ENCODE measurements at places on chromosomes 4 and X.

GRCh38 chr4:10069075-10069642 lies 47.4 kb downstream of the WDR1 start:
- no peak for DNase-seq

- no peak for DNase-seq
These were observed 2.2 kb downstream of the FUNDC2 start for GRCh38 chrX:155028877-155029291.

GRCh38 chr4:172919269-172919668 lies 249.3 kb upstream of the GALNT7 start:
- DNase-seq: no peak

GRCh38 chr4:135464311-135464710 lies 1262.7 kb upstream of the PABPC4L start:
- DNase-seq: no peak

DNA sequence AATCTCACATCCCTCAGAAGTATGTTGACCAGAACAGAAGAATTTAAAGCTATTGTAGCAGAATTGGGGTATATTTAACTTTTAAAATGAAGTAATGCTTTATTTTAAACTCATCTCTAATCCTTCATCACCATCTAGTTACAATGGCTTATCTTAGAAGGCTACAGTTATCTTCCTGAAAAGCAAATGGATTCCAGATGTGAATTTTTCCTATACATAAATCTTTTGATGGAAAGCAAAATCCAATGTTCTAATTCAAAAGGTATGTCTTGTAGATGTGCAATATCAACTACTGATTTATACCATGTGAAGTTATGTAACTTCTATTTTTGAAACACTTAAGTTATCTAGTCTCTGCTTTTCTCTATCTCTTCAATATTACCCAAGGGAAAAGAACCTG lies 47.6 kb downstream of the CCNG2 start:
- no peak for DNase-seq

GRCh38 chr4:55330241-55330640 lies 15.8 kb upstream of the SRD5A3 start:
- no peak for DNase-seq

DNA sequence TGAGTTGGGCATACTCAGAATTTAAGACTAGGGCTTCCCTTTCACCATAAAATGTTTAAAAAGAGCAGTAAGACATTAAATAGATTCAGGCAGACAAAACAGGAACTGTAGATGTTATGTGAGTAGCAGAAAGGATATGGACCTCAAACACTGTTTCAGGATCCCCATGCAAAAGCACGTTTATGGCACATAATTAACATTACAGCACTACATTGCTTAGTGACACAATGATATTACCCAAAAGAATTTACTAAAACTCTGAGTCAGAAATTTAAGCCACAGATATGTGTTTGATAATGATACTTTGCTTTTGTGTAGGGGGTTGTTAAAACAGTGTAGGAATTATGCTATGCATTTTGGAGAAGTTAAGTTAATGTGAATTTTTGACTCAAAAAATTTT lies 266.3 kb downstream of the PDGFC start:
- DNase-seq: no peak

- no peak for DNase-seq
These were observed 197.2 kb upstream of the VCX3A start for GRCh38 chrX:6732101-6732500.

Measured in stimulated activated CD8-positive, alpha-beta memory T cell treated with anti-CD3 and anti-CD28 coated beads, Interleukin-12 subunit alpha, Interleukin-12 subunit beta, amount 100 ng/mL, for 4 hours (primary cell).